ENCODE measurements at places on chromosomes 11 and 22.

GRCh38 chr11:12818333-12819015 is 144.3 kb downstream of the TEAD1 start:
- no peak for DNase-seq

DNA sequence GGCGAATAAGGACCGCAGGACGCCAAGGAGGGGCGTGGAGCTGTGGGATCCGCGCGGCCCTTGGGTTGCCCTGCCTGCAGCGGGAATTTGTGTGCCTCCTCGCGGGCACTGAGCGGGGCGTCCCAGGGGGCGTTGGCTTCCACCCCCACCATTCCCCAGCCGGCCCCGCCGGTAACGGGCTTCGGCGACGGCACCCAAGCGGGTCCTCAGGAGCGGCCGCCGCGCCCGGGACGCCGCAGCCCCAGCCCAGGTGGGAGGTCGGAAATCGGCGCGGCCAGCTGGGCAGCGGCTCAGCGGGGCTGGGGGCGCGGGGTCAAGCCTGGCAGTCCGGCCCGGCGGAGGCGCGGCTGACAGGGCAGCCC is 320 bp downstream of the CLTCL1 start:
- no peak for DNase-seq

DNA sequence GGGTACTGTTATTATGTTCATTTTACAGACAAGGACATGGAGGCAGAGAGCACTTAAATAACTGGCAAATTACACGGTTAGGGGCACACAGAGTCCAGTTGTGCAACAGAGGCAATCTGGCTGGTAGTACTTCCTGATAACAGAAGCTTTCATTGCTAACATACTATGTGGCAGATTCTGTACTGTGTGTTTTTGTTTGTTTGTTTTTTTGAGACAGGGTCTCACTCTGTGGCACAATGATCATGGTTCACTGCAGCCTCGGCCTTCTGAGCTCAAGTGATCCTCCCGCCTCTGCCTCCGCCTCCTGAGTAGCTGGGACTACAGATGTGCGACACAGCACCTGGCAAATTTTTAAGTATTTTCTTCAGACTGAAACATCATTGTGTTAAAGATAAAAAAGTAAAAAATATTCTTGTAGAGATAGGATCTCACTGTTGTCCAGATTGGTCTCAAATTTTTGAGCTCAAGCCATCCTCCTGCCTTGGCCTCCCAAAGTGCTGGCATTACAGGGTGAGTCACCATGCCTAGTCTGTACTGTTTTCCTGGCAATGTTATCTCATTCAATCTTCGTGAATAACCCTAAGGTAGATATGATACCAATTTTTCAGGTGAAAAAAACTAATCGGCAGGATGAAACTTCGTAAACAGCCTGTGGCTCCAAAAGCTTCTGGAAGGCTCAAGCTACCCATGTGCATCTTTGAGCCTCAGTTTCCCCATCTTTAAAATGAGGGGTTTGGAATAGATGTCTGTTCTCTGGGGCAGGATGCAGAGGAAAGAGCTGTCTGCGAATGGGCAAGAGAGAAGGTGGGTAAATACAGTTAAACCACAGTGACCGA is 921 bp upstream of the NUCB2 start:
- peak; percentile 64 for DNase-seq

DNA sequence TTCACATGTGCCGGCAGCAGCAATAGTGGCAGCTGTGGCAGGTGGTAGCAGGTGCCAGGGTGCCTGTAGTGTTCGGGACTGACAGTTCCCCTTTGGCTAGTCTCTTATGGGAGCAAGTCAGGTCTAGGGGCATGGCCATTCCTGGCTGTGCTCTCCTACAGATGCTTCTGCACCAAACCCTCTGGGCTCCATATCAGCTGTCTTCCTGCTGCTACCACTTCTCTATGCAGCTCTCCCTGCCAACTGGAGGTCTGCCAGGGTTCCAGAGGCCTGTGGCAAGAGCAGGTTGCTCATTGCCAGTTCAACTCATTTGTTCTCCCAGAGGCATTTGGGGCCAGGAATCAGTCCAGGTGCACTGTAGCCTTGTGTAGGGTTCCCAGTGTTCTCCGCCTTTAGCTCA is 473.7 kb downstream of the JRKL start:
- DNase-seq = no peak

DNA sequence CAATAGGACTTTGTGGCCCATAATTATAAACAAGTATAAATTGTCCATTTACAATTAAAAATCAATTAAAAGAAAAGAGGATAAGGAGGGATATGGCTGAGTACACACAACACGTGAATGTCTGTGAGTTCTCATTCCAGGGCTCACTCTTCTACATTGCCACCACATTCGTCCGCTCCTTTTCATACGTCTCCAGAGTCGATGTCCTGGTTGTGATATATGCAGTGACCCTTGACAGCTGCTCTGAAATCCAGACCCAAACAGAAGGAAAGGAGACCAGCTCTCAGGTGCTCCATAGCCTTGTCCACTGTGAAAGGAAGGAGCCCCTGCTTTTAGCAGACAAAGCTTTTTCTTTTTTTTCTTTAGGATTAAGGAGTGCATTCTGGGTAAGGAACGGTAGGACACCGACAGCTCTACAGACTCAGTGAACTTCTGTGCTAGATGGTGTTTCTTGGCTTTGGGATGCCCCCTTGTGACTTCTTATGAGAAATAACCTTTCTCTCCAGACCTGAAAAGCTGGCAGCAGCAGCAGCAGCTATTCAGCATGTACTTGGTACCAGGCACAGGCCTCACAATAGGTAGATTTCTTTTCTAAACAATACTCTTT is 19.7 kb upstream of the DNAJB13 start:
- peak; percentile 60 for DNase-seq

GRCh38 chr11:70252844-70253243 is 17.6 kb upstream of the PPFIA1 start:
- no peak for DNase-seq

DNA sequence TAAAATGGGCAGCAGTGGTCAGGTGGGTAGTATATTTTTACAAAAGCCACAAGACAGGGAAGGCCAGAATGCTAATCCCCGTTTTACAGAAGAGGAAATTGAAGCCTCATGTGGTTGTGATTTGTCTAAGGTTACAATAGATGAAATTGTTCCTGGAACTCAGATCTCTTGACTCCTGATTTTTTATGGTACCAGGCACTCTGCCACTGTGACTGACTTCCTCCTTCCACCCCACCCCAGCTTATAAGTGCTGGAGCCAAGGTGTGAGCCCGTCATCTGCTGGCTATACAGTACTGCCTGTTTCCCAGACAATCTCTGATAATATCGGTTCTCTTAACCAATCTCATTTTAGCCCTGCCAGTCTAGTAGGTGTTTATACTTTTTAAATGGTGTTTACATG is 1.9 kb downstream of the SLC5A1 start:
- DNase-seq = no peak

- no peak for DNase-seq
Measured at GRCh38 chr11:120675171-120675570, 163.6 kb downstream of the GRIK4 start.

GRCh38 chr22:36846949-36847348 is 13.9 kb upstream of the NCF4 start:
- DNase-seq = no peak

DNA sequence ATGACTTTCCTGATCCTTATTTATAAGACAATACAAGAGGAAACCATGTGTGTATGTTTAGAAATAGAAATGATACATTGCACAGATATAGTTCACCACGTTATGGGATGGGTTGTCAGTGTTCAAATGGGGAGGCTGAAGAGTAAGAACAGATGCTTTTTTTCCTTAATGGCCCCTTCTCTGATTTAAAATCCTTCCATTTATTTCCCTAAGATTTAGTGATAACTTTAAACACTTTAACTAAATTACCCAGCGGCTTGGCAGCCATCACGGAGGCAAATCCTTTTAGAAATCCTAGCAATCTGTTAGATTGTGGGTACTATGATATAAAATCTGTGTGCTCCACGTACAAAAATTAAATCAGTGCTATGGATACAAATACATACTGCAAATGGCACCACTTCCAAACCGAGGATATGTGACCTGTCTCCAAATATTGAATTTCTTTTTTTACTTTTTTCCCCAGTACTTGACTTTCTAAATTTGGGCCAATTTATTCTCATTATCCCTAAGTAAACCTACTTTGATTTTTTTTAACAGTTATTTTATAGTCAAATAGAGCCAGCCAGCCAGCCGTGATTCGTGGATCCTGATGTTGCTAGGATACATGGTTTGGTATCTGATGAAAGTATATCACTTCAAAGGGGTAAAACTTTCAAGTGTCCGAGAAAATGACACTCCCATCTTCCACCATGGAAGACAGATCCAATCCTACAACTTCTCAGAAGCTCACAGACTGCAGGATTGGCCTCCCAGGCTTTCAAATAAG is 46.1 kb downstream of the BDNF start:
- no peak for DNase-seq

GRCh38 chr11:7903940-7904339 is 27.1 kb downstream of the OR10A6 start:
- no peak for DNase-seq

- DNase-seq = no peak
Measured at GRCh38 chr11:95512682-95513081, 276.9 kb downstream of the FAM76B start.

DNA sequence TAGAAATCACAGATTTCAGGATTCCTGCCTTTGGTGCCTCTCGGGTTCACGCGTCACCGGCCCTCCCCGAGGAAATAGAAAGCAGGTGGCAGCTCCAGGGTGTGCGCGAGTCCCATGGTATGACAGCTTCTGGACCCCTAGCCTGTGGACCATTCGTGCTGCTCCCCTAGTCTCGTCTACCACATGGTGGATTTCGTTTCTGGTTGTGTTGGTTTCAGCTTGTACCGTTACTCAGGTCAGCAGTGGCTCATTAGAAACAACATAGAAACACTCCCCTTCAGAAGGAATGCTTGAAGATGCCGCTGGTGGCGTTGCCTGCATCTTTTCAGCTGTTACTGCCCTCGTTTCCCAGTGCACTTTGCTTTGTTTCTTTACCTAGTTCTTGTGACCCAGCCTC is 700 bp downstream of the TTC17 start:
- peak; percentile 20 for DNase-seq

- no peak for DNase-seq
Measured at GRCh38 chr11:83437939-83438338, 151.8 kb upstream of the CCDC90B start.

- no peak for DNase-seq
Measured at GRCh38 chr11:328012-328411, 7.4 kb upstream of the IFITM3 start.

DNA sequence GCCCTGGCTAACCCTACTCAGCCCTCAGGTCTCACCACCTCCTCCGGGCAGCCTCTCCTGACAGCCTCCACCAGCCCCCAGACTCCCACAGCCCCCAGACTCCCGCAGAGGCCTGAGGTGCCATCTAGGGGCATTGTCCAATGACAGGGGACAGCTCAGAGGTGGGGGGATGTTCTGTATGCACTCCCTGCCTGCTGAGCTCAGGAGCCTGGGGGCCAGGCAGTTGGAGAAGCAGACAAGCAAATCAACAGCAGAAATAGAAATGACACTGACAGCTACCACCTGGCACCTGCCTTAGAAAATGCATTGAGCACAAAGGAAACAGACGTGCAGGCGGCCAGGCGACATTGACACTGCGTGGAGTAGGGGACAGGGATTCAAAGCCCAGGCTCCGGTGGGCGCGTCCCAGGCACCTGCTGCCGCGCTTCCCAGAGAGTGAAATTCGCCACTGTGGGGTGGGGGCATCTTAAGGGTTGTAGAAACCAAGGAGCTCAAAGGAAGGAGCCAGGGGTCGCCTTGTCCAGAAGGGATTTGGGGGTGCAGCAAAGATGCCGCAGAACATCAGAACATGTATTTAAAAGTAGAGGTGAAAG is 22.5 kb upstream of the WNT7B start:
- no peak for DNase-seq

Data from AML-193 (cell line).